ENCODE measurements at places on chromosomes 5 and 9.

- no peak for DNase-seq
Observed at GRCh38 chr9:22088717-22089061, 79.6 kb upstream of the CDKN2B start.

- no peak for DNase-seq
Observed at GRCh38 chr5:150143350-150144245, 12.0 kb downstream of the PDGFRB start.

DNA sequence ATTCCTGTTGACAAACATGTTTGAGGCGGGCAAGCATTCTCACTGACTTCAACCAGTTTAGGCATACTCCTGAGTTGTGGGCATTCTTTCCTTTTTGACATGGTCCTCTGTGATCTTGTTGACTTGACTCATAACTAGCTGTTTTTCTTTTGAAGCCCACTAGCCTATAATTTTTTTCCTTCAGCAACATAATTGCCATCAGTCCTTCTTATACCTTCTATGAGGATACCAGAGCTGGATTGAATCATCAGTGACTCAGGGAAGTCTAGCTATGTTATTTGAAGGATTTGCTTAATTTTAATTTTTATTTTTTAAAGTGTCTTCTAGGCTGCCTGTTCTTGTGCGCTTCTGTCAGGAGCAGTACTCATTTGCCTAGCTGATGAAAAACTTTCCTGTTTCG is 259.5 kb downstream of the NR3C1 start:
- no peak for DNase-seq

GRCh38 chr5:36170832-36171424 is 19.0 kb downstream of the SKP2 start:
- no peak for DNase-seq

- no peak for DNase-seq
Observed at GRCh38 chr5:125961150-125961549, 462.1 kb upstream of the GRAMD2B start.

DNA sequence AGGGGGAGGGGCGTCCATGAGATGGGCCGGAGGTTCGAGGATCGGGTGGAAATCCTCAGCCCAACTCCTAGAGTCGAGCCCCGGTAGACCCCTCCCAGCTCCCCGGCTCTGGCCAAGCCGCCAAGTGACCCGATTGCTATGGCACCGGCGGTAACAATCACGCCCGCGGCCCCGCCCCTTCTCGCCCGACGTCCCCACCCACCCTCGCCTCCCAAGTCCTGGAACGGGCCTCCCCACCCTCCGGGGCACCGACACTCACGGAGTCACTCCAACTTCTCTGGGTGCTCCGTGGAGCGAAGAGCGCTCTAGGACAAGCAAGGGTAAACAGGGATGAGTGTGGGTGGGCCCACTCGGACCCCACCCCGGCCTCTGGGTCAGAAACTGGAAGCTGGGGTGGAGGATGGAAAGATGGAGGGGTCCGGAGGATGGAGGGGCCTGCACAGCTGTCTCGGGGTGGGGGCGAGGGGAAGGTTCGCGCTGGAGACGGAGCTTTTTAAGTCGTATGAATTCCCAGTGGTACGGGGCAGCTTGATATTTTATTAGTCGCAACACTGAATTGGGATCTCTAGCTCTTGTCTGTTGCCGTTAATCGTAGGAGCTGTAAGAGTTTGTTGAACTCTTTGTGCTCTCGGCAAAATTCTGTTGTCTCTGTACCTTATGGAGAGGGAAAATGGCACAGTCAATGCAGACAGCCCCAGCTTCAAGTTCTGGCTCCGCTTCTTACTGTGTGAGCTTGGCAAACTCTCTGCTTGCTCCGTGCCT is at the start of gene SPACA9:
Gene SPACA9, plus strand, starts transcription at position 204 of the 762 bp plus-strand sequence. CDS start 5,050 bp downstream, outside the sequence.
- DNase-seq, result no peak

DNA sequence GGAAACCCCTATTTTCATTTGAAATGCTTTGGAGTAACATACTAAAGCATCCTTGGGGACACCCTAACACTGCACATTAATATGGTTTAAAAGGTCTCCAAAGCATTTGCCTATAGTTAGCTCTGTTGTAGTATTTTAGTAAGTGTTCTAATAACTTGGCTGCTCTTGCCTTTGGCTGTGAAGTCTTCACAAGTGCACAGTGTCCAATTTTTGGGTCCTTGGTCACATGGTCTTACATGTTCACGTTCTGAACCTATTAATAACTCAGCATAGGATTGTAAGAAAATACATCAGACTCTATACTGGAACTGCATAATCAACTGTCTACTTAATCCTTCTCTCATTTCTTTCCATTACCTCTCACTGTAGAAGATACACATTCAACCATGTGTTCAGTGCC is 17.4 kb downstream of the ADAMTS19 start:
- DNase-seq, result no peak

- DNase-seq, result no peak
Observed at GRCh38 chr9:117411547-117411946, 3.3 kb downstream of the ASTN2 start.

GRCh38 chr5:142846406-142846805 is 76.2 kb downstream of the ARHGAP26 start:
- DNase-seq, result no peak

Data from memory B cell (primary cell).